Naive thymus-derived CD8-positive, alpha-beta T cell (primary cell): ENCODE measurements at places on chromosomes 13 and 19. TPM values are rescaled to one million over a fixed set of nuclear protein-coding genes. Genes with fewer than 3 reads are reported as not detected.

TMEM91 gene
- total RNA-seq = 9.9 TPM

LAIR1 gene
- 71.1 TPM for total RNA-seq

PRR22 gene
- 10.0 TPM for total RNA-seq

TEAD2 gene
- 0.49 TPM for total RNA-seq

NALCN gene
- total RNA-seq = not detected

ZNF304 gene
- total RNA-seq = 17.2 TPM

DNA sequence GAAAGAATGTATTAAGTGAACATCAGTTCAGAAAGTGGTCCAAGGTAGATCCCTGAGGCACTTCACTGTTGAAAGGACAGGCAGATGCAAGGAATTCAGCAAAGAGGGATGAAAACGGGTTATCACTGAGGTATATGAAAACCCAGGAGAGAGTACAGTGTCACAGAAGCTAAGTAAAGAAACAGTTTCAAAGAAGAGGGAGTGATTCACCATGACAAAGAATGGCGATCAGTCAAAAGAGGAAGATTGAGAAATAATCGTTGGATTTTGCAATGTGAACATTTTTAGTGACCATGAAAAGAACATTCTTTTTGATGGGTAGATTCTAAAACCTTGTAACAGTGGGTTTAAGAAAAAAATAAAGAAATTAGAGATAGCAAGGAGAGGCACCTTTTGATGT lies 99.3 kb downstream of the EPSTI1 start:
- DNase-seq = no peak

DNA sequence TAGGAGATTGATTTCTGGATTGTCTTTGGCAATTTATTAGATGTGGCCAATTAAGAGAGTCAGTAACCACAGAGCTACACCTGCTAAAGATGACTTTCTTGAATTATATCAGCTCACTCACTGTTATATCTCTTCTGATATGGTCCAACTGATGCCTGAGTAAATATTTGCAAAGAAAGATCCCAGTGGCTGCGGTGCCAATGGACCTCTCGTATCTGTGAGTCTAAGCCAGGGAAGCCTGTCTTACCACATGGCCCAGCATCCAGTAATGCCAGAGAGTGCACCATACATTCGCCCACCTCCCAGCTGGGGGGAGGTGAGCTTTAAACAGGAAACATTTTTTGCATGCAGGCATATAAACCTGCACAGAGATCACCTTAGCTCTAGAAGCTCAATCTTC lies 82.7 kb upstream of the SLC15A1 start:
- no peak for DNase-seq

GRCh38 chr19:42152910-42153671 lies 20.8 kb upstream of the POU2F2 start:
- no peak for DNase-seq

DNA sequence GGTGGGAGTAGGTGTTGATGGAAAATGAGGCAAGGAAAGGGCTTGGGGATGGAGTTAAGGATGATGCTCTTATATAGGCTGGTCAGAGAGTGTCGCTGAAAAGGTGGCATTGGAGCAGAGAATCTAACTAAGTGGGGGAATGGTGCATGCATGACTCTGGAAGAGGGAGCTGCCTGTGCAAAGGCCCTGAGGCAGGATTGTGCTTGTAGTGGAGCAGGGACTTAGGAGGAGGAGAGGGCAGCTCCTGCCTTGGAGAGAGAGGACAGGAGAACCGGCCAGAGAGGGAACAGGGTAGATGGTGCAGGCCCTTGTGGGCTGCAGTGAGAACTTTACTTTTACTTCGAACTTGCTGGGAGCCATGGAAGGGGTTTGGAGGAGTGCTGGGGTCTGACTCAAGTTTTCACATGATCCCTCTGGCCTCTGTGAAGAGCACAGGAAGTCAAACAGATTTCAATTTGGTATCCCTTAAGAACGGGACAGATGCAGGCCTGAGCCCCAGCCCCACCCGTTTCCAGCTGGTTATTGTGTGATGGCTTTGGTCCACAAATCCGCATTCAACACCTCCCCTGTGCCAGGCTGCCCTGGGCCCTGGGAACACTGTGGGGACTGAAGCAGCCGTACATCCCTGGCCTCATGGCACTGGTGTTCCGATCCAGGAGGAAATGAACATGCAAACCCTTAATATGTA lies 7.0 kb downstream of the AP2A1 start:
- no peak for DNase-seq

DNA sequence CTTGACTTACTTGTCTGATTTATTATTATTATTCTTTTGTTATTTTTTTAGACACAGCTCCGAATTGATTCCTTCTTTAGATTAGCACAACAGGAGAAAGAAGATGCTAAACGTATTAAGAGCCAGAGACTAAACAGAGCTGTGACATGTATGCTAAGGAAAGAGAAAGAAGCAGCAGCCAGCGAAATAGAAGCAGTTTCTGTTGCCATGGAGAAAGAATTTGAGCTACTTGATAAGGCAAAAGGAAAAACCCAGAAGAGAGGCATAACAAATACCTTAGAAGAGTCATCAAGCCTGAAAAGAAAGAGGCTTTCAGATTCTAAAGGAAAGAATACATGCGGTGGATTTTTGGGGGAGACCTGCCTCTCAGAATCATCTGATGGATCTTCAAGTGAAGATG lies 29.4 kb downstream of the ERCC5 start:
- no peak for DNase-seq
